Epithelial cell of proximal tubule (primary cell): ENCODE measurements at places on chromosomes 13 and 19. TPM values are rescaled to one million over a fixed set of nuclear protein-coding genes. Genes with fewer than 3 reads are reported as not detected.
A peak's percentile ranks its signal among the peaks of the same experiment; 100 is the strongest.

DNA sequence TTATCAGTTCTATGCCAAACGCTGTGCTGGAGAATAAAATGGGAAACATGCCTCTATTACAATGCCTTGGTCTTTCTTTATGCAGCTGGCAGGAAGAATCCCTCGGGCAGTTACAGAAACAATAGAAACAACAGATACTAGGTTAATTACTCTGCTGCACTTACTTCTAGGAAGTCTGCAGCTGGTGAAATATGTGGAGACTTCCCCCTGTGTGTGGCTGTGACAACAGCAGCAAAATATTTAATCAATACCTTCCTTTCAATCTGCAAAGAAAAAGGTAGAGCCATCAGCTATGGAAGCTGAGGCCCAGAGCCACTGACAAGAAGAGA, 9.9 kb downstream of the STOML3 start:
- DNase-seq = no peak

- no peak for DNase-seq
These were observed 977.6 kb downstream of the SLITRK5 start for GRCh38 chr13:88648598-88649373.

DNA sequence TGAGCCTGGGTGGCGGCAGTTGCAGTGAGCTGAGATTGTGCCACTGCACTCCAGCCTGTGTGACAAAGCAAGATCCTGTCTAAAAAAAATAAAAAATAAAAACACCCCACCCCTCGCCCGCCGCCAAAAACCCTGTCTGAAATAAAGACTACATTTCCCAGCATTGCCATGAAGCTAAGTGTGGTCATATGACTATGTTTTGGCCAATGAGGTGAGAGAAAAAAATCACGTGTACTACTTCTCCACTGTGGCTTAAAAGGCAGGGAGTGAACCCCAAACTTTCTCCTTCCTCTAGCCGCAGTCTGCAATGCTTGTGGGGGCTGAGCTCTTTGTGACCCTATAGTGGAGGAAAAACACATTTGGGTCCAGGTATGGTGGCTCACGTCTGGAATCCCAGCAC, 54.9 kb downstream of the COLGALT1 start:
- no peak for DNase-seq

- DNase-seq = no peak
These were observed 1.0 kb upstream of the RPS5 start for GRCh38 chr19:58385891-58386575.

DNA sequence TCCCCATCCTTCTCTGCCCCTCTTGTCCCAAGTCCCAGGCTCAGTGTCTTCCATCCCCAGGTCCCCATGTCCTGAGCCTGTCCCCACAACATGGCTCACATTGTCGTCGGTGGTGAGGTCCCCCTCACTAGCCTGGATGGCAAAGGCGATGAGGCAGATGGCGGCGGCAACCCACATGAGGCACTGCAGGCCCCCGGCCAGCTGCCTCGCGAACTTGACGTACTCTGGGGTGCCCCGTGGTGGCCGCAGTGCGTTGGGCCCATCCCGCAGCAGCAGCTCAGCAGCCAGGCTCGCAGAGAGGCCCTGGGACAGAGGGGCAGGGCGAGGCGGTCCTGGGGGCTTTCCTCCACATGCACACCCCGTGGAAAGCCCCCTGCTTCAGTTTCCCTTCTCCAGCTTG, 1.1 kb downstream of the ATP4A start:
- no peak for DNase-seq

DNA sequence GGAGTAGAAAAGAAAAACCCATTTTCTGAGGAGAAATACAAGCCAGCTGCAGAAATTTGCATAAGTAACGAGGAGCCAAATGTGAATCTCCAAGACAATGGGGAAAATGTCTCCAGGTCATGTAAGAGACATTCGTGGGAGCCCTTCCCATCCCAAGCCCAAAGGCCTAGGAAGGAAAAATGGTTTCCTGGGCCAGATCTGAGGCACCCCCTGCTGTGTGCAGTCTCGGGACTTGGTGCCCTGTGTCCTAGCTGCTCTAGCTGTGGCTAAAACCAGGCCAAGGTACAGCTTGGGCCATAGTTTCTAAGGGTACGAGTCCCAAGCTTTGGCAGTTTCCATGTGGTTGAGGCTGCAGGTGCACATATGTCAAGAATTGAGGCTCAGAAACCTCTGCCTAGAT, 444.9 kb downstream of the PCDH20 start:
- no peak for DNase-seq

DNA sequence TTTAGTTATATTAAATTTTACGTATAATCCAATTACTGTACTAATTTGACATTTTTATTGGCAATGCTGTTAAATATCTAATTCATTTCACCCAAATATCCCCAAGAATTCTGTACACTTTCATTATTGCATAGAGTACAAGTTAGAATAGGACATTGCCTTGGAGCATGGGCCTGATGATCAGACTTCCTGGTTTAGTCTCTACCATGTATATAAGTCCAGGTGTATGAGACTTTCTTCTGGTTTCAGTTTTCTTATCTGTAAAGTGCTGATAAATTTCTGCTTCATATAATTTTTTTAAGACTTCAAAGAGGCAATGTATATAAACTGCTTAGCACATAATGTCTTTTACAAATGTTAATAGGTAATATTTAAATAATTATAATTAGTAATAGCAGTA, 179.4 kb downstream of the KLF12 start:
- DNase-seq = no peak

GRCh38 chr19:46970815-46971214, 48.8 kb upstream of the NPAS1 start:
- no peak for DNase-seq

DNA sequence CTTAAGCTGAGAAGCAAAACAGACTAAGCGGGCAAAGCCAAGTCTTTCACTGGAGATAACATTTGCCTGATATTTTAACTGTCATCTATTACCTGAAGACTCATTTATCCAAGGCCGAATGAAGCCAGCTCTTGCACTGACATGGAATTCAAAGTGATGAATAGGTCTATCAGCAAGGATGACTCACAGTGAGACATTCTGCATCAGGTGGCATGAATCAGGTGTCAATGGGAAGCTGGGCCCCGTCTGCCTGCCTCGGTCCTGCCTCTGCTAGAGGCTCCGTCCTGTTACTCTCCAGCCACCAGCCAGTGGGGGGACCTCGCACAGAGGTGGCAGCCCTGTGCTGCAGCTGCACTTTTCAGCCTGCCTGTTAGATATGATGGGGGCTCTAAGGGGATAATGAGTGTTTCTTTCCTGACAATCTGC, 23.5 kb downstream of the STARD13 start:
- no peak for DNase-seq

DNA sequence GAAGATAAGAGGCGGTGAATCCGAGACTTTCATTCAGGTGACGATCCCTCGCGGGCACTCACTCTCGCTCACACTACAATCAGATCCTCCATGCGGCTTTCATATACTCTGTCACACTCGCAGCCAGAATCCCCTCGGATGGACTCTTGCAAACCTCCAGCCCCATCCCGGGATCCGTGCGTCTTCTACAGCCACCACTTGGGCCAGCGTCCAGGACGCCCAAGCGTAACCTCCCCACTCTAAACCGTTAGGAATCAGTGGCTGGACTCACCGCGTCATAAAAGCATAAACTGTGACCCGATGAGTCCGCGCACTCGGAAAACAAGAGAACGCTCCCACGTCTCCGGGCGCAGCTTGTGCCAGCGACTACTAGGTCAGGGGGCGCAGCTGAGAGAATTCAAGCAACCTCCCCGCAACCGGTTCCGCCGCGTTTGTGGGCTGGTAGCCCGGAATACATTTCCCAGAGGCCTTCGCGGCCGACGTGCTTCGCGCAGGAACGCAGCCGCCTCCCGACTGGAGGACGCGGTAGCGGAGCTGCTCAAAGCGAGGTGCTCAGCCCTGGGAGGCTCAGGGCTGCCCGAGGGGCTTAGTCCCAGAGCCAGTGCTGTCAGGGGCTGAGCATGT, 27.6 kb downstream of the ZNF607 start:
- peak; percentile 22 for DNase-seq

- no peak for DNase-seq
These were observed 70.4 kb upstream of the FARP1 start for GRCh38 chr13:98072476-98072875.

DNA sequence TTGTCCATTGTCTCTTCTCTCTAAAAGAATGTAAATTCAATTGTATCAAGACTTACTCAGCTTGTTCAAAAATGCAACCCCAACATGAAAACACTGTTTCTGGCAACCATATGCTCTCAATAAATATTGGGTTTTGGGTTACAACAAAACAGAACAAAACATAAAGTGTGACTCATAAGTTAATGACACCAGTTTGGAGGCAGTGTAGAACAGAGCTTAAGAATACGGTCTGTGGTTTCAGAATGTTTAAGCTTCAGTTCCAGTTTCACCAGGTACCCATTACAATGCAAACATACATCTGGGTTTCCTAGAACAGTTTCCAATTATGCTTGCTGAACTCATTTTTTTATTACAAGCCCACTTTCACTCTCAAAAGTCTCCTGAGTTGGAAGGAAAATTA, 285.8 kb upstream of the PCDH9 start:
- DNase-seq = peak; percentile 1

GRCh38 chr19:6026390-6027227, 48.7 kb upstream of the RANBP3 start:
- DNase-seq = no peak

DNA sequence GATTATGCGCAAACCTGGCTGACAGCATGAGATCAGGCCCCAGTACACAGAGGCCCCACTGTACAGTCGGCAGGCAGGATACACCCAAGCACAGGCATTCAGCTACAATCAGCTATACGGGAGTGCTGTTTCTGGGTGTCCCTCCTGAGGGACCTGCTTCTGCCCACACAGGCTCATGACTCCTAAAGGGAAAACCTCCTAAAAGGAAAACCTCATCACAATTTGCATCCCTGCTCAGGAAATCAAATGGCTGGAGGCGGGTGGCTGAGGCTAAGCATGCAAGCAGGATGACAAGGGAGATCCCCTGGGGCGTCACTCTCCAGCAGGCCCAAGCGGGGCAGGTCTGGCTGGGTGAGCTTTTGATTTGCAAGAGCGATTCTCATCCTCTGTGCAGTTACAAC, 99.8 kb downstream of the CRYL1 start:
- peak; percentile 35 for DNase-seq

DNA sequence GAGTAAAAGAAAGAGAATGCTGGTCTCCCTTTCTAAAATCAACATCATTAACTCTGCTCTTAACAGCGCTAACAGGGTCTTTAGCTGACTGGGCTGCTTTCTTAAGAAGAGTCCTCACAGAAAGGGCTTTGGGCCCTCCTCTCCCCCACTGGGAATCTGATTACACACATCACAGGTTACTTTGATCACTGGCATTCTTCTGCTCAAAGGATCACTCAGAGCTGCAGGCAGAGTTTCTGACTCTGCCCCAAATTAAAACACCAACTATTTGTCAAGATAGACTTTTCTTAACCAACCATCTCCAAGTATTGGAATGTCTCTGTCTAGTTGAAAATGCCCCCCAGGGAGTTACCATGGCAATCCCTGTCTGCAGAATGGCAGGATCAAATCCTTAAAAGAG, 31.1 kb upstream of the SIAH3 start:
- DNase-seq = no peak

DNA sequence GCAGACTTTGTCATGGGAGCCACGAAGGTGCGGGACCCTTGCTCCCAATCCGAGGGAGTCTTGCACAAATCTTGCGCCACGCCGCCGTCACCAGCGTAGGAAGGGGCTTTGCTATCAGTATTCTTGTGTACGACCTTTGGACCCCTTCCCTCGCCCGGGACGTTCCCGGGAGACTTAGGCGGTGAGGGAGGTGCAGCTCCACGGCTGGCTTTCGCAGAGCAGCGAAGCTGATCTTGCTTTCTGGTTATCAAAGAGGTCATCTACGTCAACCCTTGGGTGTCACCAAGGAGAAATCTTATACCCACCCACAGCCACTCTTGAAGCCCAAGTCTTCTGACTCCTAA, 583 bp downstream of the TECR start:
- no peak for DNase-seq

- no peak for DNase-seq
These were observed 2.7 kb downstream of the VSTM2B start for GRCh38 chr19:29528350-29528945.

- no peak for DNase-seq
These were observed 2.5 kb downstream of the NDUFA3 start for GRCh38 chr19:54104998-54105715.

- DNase-seq = no peak
These were observed at the start of gene OLFM2 for GRCh38 chr19:9936326-9937000. OLFM2 (minus strand) TSS chr19:9936515; CDS start chr19:9936366, 149 bp downstream.

DNA sequence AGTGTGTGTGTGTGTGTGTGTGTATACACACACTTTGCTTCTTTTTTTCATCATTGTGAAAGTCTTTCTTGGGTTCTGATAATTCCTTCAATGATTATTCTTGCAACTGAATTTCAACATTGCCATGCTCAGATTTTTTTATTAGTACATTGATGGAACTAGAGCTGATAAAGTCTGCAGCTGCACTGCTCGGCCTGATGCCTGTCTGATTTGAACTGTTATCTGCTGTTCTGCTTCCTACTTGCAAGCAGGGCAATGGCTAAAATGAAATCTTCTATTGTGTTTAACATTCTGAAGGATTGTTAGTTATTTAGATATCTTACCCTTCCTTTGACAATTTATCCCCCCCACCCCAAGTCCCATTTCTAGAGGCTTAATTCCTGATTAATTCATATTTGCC, 61.3 kb downstream of the OLFM4 start:
- no peak for DNase-seq

- DNase-seq = no peak
These were observed 1.2 kb downstream of the INAFM1 start for GRCh38 chr19:47275791-47276461.

DNA sequence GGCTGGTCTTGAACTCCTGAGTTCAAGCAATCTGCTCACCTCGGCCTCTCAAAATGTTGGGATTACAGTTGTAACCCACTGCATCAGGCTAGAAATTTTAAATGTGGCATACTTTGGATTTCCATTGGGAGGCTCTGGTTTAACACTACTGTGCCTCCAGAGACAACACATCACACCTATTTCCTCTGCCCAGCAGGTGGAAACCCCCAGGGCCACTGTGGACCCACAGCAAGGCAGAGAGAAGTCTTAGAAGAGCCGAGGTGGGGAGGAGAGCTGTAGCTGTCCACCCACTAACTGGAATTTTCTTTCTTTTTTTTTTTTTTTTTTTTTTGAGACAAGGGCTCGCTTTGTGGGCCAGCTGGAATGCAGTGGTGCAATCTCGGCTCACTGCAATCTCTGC, 39.4 kb downstream of the IER2 start:
- no peak for DNase-seq

PCDH9 gene
- 0.40 and 0.51 TPM in 2 replicates for total RNA-seq

TPM4 gene
- 965 and 968 TPM in 2 replicates for total RNA-seq

LRP3 gene
- total RNA-seq = 26.3 and 26.9 TPM in 2 replicates

CEACAM16 gene
- not detected in 2 replicates for total RNA-seq

LILRB2 gene
- not detected in 2 replicates for total RNA-seq

SYNE4 gene
- 4.4 and 5.3 TPM in 2 replicates for total RNA-seq

ARHGAP45 gene
- 6.2 and 6.7 TPM in 2 replicates for total RNA-seq

FUT1 gene
- 2.9 and 3.0 TPM in 2 replicates for total RNA-seq

REEP6 gene
- total RNA-seq = 3.8 and 4.8 TPM in 2 replicates

ZNF653 gene
- 5.9 and 23.4 TPM in 2 replicates for total RNA-seq

TICAM1 gene
- 6.0 and 7.4 TPM in 2 replicates for total RNA-seq

EFNA2 gene
- 0.23 and 0.36 TPM in 2 replicates for total RNA-seq

DAND5 gene
- total RNA-seq = 0.06 and 0.07 TPM in 2 replicates

SSC5D gene
- total RNA-seq = 0.86 TPM in 1 of 2 replicates, not detected in the other

CCDC8 gene
- total RNA-seq = 14.0 and 14.1 TPM in 2 replicates

LIM2 gene
- total RNA-seq = not detected in 2 replicates
